ENCODE measurements at places on chromosomes 5 and 9.

DNA sequence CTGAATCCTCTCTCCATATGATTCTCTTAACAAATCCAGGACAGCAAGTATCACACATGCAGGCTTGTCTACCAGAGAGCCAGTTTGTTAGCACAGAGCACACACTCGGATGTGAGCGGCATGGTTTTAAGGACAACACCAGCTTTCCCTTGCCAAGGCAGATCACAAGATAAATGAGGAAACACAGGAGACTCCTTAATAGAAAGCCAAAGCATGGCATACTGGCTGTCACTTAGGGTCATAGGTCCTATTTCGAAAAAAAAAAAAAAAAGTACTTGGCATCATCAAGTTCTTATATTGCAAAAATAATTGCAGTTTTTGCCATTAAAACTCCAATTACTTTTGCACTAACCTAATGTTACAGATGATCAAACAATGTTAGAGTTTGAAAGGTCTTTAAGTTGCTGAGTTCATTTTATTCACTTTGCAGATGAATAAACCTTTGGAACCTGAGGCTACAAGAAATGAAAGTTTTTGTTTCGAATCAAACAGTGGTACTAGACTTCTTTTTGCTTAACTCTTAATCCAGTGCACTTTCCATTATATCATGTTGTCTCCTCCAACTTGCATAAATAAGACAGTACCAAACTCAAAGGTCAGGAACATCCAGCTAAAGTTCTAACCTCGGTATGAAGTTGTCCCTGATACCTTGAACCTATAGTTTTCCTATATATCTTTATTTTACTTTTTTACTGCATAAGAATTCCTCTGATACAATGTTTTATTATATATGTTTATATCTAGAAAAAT is 138.5 kb downstream of the MPDZ start:
- DNase-seq = no peak

- no peak for DNase-seq
Measured at GRCh38 chr5:19987612-19988361, at the start of gene CDH18. TSS of gene CDH18 (minus strand) at chr5:19988200. CDS start at chr5:19838986, 149,214 bp downstream.

DNA sequence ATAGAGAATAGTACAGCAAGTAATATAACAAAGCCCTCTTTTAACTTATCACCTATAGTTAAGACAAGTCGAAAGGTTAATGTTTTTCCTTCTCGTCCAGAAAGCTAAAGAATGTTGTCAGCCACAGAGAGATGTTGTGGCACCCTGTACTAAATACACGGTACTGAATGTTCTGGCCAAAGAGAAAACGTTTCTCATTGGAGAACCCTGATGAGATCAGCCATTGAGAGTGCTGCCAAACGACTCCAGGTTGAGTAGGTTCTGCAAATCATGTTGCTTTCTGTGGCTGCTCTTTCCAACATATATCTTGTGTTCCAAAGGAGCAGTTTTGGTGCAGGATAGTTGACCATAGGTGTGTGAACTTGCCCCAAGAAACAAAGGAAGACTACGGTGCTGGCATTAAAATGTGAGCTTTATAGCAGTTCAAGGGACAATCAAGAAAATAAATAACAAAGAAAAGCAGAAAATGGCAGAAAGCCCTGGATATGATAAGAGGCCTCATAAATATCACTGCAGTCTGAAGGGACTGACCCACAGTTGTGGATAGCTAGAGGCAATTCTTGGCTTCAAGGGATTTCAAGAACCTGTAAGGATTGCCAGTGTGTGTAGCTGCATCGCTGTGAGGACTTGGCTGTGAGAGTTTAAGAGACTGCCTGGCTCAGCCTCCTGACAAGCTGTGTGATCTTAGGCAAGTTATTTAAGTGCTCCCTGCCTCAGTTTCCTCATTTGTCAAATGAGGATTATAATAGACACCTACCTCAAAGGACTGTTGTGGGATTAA is 102.7 kb downstream of the ARHGEF28 start:
- DNase-seq = no peak

GRCh38 chr9:615756-616155 is 225.7 kb upstream of the DMRT1 start:
- DNase-seq = no peak

GRCh38 chr9:36249189-36249588 is 9.1 kb downstream of the GNE start:
- DNase-seq = no peak

DNA sequence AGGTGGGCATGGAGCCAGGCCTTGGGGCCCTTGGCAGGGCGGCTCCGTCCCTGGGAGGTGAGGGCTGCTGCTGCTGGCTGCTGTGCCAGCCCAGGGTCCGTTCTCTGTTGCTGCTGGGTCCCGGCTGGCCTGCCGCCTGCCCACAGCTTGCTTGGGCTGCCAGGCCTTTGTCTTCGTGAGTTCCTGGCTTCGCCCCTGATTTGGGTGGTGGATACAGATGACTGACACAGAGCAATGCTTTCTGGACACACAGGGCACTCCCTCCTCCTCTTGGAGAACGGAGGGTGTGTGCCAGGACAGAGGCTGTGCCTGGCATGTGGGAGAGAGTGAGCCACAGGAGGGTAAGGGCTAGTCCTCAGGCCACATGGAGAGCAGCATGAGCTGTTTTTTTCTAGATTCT is 166.1 kb downstream of the MACROH2A1 start:
- DNase-seq = no peak

GRCh38 chr5:108264533-108264932 is 117.4 kb downstream of the FBXL17 start:
- no peak for DNase-seq

DNA sequence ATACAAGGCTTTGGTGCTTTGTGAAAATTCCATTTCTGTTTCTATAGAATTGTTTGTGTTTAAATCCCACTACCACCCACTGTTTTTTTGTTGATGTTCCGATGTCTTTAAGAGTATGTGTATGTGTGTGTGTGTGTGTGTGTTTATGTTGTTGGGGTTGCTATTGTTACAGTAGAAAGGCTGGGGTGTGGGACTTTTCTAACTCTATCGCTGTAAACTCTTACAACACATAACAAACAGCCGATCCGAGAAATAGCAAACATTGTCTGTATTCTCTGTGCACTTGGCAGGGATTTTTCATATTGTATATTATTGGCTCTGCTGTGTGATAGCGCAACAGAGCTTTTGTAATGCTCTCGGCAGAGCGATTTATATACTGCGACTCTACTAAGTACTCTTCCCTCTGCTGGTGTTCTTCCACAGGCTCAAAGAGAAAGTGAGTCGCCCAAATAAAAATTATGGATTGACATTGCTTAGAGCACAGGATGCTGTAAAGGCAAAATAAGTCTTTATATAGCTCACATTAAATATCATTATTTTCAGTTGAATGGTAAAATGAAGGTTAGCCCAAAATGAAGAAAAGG is 492.2 kb upstream of the ARRDC3 start:
- no peak for DNase-seq

DNA sequence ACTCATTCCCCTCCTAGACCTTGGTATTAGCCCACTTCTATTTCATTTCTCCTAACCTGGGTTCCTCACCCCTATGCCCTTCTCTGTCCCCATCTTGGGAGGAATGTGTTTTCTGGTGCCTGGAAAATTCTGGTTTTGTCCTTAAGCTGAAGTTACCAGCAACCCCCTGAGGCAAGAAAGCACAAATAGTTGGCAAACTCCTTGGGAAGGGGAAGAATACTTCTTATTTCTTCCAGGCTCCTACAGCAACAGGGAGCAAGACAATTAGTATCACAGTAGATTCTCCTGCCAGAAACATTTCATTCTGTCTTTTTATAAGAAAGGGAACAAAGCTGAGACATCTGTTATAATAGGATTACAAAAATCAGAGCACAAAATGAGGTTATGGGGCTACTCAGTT is 142.5 kb downstream of the SNCAIP start:
- no peak for DNase-seq

GRCh38 chr5:112419164-112419985 is at the start of gene EPB41L4A:
TSS of gene EPB41L4A (minus strand) at chr5:112419277. CDS start at chr5:112419039, 238 bp downstream.
- DNase-seq = no peak

GRCh38 chr5:120017513-120017912 is 388.2 kb downstream of the FAM170A start:
- no peak for DNase-seq

DNA sequence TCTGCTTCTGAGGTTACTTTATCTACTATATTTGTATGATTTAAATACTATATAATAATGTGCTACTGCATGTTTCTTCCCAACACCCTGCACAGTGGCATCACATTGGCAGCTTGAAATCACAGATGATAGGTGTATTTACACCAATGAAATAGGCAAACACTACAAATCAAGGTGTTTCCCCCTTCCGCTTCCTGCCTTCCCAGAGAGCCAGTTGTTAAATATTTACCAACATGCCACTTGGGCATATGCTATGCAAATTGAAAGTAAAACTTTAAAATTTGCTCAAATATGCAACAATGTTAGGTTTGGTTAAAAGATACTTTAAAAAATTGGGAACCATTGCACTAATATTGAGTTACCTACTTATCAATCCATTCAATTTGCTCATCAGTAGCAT is 58.2 kb upstream of the SMARCA2 start:
- no peak for DNase-seq

- DNase-seq = no peak
Measured at GRCh38 chr5:169580964-169581363, 2.6 kb upstream of the SPDL1 start.

DNA sequence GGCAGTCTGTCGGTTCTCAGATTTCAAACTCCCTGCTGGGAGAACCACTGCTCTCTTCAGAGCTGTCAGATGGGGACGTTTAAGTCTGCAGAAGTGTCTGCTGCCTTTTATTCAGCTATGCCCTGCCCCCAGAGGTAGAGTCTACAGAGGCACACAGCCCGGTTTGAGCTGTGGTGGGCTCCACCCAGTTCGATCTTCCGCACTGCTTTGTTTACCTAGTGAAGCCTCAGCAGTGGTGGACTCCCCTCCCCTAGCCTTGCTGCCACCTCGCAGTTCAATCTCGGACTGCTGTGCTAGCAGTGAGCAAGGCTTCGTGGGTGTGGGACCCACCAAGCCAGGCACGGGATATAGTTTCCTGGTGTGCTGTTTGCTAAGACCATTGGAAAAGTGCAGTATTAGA is 8.0 kb downstream of the SLC27A6 start:
- no peak for DNase-seq

DNA sequence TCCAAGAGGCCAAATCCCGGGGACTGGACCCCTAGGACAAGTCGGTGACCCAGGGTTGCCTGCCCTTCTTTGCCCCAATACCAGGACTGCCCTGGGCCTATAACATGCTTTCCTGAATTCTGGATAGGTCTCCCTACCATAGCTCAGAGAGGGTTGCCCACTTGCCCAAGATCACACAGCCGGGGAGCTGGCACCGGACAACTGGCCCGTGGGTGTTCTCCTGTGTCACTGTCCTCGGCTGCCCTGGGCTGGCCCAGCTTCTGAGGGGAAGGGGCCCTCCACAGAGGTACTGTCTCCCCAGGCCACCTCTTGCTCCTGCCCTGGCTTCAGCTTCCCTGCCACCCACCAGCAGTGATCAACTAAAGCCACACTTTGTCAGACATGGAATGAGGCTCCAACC is 28.8 kb upstream of the TTLL11 start:
- DNase-seq = no peak

DNA sequence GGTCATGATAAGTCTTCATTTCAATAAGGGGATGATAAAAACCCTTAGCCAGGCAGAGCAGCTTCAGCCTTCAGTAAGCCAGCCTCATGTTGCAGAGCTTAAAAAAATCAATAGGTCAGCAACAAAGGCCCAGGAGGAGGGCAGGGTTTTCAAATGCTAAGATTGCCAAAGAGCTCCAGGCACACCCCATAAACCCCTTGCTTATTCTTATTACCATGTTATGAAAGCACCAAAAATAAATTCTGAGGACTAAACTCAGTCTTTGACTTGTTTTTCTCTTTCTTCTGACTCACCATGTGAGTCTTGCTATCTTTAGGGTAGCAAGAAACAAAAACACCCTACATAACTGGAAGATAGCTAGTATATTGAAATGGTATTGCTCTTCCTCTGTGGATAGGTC is 317.1 kb downstream of the KCTD16 start:
- DNase-seq = no peak

DNA sequence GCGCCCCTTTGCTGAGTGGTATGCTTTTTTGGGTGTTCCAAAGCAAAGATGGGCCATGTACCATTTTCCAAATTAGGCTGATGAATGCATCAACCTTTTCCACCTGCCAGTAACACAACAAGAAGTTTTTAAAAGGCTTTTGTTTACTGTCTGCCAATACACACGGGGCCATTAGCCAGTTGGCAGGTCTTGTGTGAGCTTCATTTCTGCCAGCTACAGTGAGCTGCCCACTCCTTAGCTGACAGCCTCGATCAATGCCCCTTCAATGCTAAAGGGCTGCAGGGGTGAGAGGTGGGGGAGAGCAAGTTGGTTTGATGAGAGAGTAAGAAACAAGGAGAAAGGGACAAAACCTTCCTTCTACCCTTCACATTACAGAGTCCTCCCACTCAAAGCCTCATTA is 128.7 kb downstream of the C5orf15 start:
- no peak for DNase-seq

DNA sequence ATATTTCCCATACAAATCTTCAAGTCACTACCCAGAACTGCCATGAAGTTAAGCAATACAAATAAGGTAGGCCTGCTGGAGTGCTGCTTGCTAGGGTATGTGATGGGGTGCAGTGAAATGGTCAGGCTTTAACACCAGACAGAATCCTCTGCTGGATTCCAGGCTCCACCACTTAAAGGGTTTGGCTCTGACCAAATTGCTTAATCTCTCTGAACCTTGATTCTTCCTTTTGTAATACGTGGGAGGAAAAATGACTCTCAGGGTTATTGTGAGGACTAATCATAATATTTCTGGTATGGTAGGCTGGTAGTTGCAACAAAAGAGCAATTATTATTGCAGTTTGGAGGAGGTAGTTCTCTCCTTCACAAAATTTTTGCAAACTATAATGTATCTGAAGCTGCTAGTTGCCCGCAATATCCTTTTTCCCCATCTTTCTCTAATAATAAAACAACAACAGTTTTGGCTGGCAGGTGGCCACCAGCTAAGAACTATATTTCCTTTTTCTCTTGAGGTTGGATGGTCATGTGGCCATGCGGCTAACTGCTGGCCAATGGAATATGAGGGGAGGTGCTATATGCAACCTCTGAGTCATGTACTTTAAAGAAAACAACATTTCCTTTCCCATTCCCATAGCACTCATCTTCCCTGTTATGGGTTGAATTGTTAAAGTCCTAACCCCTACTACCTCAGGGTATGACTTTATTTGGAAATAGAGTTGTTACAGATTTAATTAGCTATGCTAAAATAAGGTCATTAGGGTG is 44.1 kb downstream of the CCL28 start:
- DNase-seq = no peak

DNA sequence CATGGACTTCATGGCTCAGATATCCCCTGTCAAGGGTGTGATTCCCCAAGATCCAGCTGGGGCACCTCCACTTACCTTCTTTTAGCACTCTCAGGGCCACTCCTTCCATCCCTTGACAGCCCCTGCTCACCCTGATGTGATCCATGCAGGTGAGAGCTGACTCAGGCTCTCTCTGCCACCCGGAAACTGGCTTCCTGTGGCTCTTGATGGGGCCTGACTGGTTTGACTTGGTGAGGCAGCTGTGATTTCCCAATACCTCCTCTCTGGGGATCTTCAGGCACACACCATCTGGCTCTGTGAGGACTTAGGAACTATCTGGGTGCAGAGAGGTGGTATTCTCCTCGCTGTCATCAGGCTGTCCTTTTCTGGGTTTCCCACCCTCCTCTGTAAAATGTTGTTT is 7.9 kb upstream of the FAT2 start:
- no peak for DNase-seq

GRCh38 chr9:110808599-110808980 is 140.0 kb downstream of the MUSK start:
- DNase-seq = no peak

All from stimulated activated CD8-positive, alpha-beta memory T cell treated with anti-CD3 and anti-CD28 coated beads, Interleukin-15, amount 100 ng/mL, for 48 hours (primary cell).